ENCODE measurements at places on chromosomes 7 and 10. TPM values are rescaled to one million over a fixed set of nuclear protein-coding genes. Genes with fewer than 3 reads are reported as not detected.
A peak's percentile ranks its signal among the peaks of the same experiment; 100 is the strongest.

Gene XRCC2
- polyA plus RNA-seq = 3.4 TPM

Gene BTBD16
- polyA plus RNA-seq = not detected

Gene SYT15
- 0.07 TPM for polyA plus RNA-seq

Gene DUS4L
- 11.5 TPM for polyA plus RNA-seq

Gene ENTPD1
- polyA plus RNA-seq = 0.02 TPM

Gene IRF5
- 0.62 TPM for polyA plus RNA-seq

- DNase-seq = no peak
These were observed 4.2 kb downstream of the NSUN6 start for GRCh38 chr10:18647151-18647550.

DNA sequence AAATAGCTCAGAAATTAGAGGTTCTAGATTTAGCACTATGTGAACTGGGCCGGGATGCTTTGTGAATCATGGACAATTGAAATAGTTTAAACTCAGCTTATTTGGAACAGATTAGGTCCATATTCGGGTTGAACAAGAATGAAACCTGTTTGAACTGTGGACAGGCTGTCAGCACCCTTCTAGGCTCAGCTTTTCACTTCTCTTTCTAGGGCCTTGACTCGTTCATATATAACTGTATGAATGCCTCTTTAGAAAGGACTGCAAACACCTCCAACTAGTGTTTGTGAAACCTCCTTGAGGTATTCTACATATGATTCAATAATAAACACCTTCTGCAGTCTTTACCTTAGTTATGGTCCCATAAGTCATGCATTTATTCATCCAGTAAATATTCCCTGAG is 115.6 kb downstream of the REEP3 start:
- DNase-seq = no peak

- DNase-seq = no peak
These were observed 129.0 kb downstream of the ABCA13 start for GRCh38 chr7:48300301-48300700.

DNA sequence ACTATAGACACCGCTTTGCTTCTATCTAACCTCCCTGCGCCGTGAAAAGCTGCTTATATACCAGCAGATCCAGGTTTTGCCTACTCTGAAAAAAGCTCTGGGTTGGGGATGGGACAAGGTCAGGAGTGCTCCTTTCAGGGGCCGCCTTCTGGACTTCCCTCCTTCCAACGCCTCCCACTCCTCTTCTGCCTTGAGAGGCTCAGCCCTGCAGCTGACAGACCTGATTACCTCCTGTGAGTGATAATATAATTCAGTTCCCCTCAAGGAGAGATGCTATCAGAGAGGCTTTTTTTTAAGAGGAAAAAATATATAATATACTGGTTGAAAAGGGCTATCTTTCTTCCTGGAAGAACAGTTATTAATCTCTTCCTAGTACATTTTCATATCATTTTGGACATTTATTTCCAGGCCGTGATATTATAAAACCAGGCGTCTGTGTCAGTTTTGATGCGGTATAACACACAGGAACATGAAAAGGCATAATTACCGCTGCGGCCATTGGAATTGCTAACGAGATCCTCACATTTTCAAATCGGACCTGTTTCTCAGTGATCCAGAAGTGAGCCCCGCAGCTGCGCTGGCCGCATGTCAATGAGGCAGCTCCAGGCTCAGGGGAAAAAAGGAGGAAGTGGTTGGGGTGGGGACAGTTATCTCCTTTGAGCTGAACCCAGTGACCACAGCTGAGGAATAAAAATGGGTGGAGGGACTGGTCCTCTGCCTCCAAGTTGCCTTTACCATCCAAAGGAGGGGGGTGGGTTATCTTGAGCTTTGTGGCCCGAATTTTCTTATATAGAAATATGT is 457.1 kb downstream of the TYW1 start:
- peak; percentile 59 for DNase-seq

DNA sequence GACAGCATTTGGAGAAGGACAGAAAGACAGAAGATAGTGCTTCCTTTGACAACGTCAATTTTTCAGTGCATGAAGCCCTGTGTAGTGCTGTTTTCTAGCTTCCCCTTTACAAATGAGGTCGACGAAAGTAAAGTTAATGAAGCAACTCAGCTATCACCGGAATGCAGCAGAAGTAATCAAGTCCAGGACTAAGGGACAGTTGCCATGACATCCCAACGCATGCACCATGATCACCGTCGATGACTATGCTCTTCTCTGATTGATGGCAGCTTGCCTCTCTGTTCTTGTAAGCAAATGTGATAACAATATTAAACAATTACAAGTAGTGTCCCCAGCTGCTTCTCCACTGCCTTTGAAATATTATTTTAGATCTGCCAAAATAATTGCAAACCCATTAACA is 205.8 kb downstream of the FRMD4A start:
- no peak for DNase-seq

- DNase-seq = peak; percentile 29
These were observed 568.8 kb upstream of the PCDH15 start for GRCh38 chr10:55369670-55370420.

- DNase-seq = no peak
These were observed 430.3 kb downstream of the SORCS1 start for GRCh38 chr10:106734220-106734619.
